ENCODE measurements at places on chromosomes 3 and 15.
A peak's percentile ranks its signal among the peaks of the same experiment; 100 is the strongest.

- no peak for DNase-seq
Measured at GRCh38 chr3:169848741-169849140, 21.0 kb downstream of the LRRC31 start.

DNA sequence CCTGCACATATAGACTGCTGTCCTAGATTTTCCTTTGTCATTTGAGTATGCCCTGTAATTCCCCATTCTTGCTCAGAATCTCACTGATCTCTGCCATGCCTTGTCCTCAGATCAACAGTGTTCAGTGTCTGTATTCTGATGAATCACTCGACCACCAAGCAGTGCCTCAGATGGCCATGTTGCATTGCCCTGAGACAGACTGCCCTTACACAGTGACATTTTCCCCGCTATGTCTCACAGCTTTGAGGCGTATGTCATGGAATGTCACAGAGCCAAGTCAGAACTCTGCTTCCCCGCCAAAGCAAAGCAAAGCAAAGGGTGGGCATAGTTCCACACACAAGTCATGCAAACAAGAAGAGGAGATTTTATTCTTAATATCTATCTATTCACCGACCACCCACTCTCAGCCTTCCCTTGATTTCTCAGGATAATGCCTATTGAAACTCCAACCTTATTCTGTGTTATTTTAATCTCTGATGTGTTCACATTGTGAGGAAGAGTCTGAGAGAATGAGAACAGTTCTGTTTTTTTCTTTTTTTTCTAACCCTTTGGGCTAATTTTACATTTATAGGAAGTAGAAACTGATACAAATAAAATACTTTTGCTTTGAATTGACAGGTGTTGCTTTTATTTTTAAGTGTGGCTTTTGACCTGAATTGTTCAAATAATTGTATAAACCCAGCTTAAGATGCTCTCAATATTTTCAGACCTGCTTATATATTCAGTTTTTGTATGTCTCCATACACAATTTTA lies 16.9 kb upstream of the PSMD6 start:
- no peak for DNase-seq

DNA sequence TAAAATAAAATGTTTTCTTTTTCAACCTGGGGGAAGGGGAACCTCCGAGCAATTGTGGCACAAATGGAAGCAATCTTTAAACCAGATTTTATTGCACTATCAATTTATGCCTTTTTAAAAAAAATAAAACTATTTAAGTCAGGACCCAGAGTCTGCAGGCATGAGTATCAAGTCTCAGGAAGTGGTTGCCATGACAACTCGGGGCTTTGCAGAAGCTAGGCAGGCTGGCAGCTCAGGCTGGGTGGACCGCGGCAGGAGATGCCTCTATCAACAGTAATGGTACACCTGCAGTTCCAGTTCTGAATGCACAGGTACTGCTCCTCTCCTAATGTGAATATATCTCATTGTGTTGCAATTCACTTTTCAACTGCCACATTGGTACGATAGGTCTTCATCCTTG lies 447.7 kb downstream of the GABRG3 start:
- DNase-seq = no peak

GRCh38 chr15:85044251-85044853 lies 62.7 kb downstream of the PDE8A start:
- DNase-seq = peak; percentile 28

GRCh38 chr15:67416891-67417290 lies 104.0 kb upstream of the C15orf61 start:
- DNase-seq = no peak

- no peak for DNase-seq
Measured at GRCh38 chr3:24086206-24086605, 141.1 kb downstream of the NR1D2 start.

GRCh38 chr3:65889707-65890099 lies 149.0 kb downstream of the MAGI1 start:
- DNase-seq = no peak

DNA sequence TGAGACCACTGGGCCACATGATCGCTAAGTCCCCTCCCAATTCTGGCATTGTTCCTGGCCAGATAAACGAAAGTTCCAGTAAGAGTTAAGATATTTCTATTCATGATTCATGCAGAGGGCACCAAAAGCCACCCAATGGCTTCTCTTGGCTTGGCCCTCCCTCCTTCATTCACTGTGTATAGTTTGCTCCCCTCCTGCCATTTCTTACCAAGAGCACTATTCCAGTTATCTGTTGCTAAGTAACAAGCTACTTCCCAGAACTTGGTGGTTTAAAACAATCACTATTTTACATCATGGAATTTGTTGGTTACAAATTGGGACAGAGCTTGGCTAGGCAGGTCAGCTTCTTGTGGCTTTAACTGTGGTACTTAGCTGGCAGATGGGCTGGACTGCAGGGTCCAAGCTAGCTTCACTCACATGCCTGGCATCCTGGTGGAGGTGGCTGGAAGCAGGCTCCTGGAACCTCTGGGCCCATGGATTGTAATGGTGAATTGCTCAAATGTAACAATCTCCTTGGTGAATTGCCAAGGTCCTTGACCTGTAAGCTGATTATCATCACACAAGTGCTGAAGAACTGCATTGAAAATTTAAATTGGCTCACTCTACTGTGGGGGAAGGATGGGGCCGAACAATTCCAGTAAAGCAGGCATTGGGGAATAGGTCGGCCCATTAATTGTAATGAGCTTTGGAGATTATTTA lies 16.6 kb downstream of the EAF1 start:
- DNase-seq = no peak

DNA sequence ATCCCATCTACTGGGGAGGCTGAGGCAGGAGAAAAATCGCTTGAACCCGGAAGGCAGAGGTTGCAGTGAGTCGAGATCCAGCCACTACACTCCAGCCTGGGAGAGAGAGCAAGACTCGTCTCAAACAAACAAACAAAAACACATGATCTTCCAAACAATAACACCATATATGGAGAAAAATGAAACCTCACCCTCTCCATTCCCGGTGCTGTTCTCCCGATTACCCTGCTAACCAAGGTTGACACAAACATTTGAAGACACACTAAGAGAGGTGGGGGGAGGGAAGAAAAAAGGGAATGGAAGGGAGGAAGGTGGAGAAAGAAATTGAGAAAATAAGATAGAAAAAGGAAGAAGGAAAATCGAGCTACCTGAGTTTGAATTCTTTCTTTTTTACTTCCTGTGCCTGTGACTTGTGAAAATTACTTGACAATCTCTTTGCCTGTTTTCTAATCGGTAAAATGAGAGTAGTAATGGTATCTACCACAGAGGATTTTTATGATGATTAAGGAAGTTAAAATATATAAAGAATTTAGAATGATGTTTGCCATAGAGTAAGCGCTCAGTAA lies 1.1 kb upstream of the PLSCR2 start:
- no peak for DNase-seq
